Smooth muscle cell of the coronary artery (primary cell): ENCODE measurements at places on chromosomes 2 and 18. TPM values are rescaled to one million over a fixed set of nuclear protein-coding genes. Genes with fewer than 3 reads are reported as not detected.

CTLA4 gene
- not detected in 2 replicates for total RNA-seq

FBXO15 gene
- total RNA-seq = 0.23 and 0.82 TPM in 2 replicates

CDH20 gene
- 0.82 TPM in 1 of 2 replicates, not detected in the other for total RNA-seq

ECEL1 gene
- not detected in 2 replicates for total RNA-seq

ACVR1 gene
- 12.9 and 22.7 TPM in 2 replicates for total RNA-seq

OSBPL6 gene
- 0.47 and 0.98 TPM in 2 replicates for total RNA-seq

IHH gene
- under 0.01 TPM in 1 of 2 replicates, not detected in the other for total RNA-seq
